ENCODE measurements at places on chromosomes 7 and 10.

DNA sequence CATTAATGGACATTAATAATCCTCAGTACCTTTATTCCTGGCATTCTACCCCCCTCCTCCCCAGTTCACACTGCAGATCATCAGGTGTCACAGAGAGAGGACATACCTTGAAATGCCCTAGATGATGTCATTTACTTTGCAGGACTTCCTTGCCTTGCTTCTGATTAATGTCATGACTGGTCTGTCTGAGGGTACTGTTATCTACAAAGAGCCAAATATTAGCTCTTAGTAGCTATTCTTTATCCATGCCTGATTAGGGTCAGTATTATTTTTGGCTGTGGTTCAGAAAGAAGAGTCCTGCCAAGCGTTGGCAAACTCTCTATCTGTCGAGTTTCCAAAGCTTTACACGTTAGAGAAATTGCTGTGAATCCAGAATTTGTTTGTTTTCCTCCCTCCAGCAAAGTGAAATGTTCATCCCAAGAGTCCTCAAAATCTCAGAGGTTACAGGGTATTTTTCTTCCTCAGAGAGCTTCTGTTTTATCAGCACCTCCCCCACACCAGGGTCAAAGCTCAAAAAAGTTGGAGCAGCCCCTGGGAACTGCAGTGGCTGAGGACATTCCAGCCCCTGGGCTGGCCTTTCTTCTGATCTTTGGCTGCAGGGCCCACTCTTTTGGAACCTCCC, 12.6 kb downstream of the SCD start:
- DNase-seq: no peak

- DNase-seq: no peak
These were observed 40.3 kb upstream of the GNAT3 start for GRCh38 chr7:80552031-80552694.

- DNase-seq: no peak
These were observed 206.8 kb upstream of the LYZL1 start for GRCh38 chr10:29081951-29082685.

- no peak for DNase-seq
These were observed 210.9 kb downstream of the INHBA start for GRCh38 chr7:41491883-41492471.

- no peak for DNase-seq
These were observed 113.3 kb downstream of the TACC2 start for GRCh38 chr10:122102146-122102868.

DNA sequence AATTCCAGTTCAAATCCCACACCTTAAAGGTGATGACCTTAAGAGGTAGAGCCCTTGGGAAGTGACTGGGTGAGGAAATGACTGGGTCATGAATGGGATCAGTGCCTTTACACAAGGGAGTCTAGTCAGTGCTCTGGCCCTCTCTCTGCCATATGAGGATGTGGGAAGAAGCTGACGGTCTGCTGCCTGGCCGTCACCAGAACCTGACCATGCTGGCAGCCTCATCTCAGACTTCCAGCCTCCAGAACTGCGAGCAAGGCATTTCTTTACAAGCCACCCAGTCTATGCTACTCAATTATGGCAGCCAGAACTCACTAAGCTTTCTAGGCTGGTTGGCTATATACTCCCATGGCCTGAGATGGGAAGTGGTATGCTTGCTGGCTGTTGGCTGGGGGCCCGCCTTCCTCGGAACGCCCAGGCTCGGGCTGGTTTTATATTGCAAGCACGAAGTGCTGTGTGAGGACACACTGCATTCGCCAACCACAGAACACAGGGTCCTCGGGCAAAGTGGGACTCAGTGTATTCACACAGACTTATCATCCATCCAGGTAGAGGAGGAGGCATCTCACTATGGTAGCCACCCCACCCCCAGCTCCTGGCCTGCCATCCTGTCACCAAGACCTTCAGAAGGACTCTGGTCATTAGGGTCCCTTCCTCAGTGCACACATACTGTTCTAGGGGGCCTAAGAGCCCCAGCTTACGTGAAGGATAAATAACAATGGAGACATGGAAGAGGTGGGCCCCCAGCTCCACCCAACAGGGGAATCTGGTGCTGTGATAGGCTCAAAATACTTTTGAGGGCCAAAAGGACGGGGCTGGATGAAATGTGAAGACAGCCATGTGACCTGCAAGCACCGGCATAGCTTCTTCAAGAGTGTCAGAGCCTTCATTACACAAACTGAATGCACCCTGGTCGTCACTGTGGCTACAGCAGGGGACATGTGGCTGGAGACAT, 49.0 kb downstream of the ZRANB1 start:
- no peak for DNase-seq

DNA sequence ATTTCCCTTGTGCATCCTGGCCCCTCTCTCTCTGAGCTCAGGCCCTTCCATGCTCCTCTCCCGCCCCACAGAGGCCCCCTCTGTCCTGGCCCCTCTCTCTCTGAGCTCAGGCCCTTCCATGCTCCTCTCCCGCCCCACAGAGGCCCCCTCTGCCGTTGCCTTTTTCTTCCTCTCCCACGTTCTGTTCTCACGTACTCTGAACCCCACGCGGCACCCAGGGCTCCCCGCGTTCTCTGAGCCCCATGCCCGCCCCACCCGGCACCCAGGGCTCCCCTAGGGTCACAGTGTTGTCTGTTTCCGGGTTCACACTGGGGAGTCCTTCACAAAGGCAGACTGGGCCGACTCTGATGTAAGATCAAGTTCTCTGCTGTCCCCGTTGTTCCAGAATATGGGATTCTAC, 336.8 kb downstream of the DNAJB6 start:
- DNase-seq: no peak

GRCh38 chr7:33702514-33703054, 202.8 kb upstream of the BMPER start:
- DNase-seq: no peak

- no peak for DNase-seq
These were observed 179.2 kb downstream of the RELN start for GRCh38 chr7:103810112-103810744.

GRCh38 chr10:129464251-129464650, 2.8 kb upstream of the MGMT start:
- no peak for DNase-seq

DNA sequence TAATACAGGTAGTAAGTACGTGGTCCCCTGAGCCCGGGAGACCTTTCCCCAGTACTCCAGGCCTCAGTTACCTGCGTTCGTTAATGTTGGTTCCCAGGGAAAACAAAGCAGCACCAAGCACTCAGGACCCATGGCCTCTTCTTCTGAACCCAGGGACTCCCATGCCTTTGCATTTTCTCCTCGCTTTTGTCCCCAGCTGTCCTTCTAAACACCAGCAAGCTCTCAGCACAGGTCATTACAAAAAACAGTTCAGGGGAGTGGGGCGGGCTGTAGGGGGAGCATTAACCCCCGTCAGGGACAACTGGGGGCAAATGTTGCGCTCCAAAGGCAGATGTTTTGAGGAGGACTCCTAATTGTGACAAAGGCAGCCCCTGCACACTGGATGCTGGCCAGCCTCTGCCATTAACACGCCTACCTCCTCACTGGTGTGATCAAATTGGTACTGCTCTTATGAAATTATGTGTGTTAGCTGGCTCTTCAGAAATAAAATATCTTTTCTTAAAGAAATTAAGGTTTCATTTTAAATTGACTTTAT, 80.5 kb upstream of the LRGUK start:
- DNase-seq: no peak

DNA sequence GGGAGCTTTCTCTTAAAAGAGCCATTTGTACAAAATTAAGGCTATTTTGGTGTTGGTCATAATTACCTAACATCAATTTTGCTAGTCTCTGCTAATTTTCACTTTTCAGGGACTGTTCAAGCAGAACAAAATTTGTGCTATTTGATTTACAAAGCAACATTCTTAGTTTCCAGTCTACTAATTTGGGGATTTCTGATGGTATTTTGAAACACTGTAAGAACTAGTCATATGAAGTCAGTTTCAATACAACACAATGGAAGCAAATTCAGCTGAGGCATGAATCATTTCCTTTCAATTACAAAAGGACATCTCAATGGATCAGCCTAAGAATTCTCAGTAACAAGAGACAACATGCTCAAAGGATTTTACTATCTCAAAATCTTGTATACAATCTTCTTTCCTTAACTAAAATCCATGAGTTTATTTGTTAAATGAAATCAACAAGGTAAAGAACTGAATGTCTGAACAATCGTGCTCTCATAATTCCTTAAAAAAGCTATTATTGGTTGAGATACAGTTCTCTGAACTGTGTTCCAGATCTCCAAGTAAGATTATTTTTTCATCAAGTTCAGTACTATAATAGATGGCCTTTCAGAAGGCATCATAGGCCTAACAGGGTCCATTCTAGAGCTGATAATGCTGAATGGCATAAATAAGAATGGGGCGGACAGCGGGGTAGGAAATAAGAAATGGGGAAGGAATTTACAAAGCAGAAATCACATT, 144.6 kb downstream of the NRCAM start:
- peak; percentile 43 for DNase-seq

DNA sequence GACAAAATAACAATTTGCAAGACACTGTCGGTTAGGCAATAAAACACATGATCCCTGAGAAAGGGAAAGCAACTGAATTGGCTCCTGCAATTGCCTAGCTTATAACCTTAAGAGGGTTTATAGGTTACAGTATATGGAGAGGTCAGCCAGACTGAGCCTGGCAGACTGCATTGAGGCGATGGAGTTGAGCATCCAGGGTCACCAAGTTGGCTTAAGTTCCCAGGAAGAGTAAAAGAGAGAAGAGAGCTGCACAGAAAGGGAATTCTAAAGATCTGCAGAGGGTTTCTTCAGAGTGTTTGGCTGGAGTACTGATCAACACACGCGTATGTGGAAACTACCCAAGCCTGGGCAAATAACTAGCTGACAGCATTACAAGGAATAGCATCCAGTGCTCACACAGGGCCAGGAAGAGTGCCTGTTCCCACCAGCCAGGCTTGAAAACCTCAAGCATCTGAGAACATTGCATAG, 11.2 kb downstream of the ANKMY2 start:
- DNase-seq: no peak

DNA sequence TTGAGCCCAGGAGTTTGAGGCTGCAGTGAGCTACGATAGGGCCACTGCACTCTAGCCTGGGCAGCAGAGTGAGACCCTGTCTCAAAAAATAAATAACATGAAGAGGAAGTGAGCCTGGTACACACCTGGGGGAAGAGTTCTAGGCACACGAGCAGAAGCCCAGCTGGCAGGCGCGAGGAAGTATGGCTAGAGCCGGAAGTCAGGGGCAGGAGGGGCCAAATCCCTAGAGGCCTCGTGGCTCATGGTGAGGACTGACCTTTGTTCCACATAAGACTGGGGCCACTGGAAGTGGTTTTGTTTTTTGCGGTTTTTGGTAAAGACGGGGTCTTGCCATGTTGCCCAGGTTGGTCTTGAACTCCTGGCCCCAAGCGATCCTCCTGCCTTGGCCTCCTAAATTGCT, 117.6 kb downstream of the HIP1 start:
- DNase-seq: no peak

DNA sequence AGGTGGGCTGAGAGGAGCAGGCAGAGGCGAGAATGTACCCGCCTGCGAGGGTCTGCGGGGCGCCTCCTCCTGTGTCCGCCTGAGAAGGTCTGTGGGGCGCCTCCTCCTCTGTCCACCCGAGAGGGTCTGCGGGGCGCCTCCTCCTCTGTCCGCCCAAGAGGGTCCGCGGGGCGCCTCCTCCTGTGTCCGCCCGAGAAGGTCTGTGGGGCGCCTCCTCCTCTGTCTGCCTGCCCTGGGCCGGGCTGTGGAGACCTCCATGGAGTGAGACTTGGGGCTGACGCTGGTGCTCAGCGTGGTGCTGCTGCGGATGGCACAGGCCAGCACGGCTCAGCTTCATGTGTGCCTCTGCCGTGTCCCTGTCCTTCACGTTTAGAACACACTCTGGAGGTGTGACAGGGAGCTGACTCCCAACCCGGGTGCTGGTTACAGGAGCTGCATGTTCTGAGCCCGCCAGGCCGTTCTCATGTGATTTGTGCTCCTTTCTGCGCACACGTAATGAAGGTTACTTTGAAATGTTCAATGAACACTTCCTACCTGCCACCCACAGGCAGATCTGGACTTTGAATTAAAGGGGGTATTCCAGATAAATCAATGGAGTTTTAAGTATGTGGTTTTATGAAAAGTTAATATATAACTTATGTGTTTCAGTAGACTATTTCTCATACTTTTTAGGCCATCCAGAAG, 20.5 kb upstream of the GET4 start:
- no peak for DNase-seq

DNA sequence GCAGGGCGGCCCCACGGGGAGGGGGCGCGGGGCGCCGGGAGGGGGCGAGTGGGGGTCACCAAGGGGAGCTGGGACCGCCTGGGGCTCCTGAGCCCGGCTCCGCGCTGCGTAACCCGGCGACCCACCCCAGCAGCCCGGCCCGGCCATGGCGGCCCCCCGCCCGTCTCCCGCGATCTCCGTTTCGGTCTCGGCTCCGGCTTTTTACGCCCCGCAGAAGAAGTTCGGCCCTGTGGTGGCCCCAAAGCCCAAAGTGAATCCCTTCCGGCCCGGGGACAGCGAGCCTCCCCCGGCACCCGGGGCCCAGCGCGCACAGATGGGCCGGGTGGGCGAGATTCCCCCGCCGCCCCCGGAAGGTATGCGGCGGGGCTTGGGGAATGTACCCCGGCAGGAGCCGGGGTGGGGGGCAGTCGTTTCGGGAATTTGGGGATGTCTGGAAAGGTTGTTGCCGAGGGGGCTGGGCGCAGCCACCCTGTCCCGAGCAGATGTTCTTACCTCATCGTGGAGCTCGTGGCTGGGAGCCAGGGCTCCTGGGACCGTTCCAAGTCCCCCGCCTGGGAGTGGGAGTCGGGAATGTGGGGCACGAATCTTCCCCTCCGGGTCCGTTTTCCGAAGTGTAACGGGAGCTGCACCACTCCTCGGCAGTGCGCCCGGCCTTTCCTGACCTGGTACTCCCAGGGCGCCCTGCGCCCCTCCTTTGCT, 431 bp downstream of the ZYX start:
- DNase-seq: no peak

Measured in activated CD4-positive, alpha-beta T cell treated with anti-CD3 and anti-CD28 coated beads, Interleukin-2, Interleukin-4, amounts not matched to agents 100 ng/mL and 50 ng/mL, durations not matched to agents 16 hours and 8 hours (primary cell).